Left ventricle myocardium superior (tissue), 1 donor: ENCODE measurements at places on chromosomes 2 and 18. TPM values are rescaled to one million over a fixed set of nuclear protein-coding genes. Genes with fewer than 3 reads are reported as not detected.

The GPN1 gene
- 20.1 TPM for total RNA-seq

DNA sequence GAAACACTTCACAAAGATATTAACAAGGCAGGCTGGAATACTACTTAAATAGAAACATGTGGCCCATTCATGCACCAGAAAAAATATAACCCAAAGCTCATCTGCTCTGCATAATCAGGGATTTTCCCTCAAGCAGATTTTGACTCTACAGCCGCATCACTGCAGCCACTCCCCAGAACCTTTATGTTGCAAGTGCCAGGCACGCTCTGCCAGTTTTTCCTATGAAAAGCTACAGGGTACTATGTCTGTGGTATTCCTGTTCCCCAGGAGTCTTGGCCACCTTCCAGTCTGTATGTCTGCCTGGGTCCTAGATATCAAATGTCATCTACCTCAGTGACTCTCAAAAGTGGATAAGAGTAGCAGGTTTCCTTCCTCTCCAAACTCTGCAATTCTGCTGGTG is 3.8 kb downstream of the COA5 start:
- no peak for DNase-seq

DNA sequence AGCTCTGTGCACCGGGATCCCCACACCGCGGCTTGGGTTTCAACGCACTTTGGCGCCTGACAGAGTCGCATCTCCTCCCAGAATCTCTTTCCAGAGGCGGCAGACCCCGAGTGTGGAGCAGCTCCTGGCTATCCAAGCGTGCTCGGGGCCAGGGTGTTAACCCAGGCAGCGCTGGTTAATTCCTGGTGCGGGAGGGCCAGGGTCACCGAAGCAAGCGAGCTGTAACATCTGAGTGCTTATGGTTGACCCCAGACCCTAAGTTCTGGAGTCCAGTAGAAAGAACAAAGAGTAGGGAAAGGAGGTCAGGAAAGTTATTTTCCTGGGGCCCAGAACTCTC is 566 bp upstream of the OSR1 start:
- no peak for DNase-seq

The IL1F10 gene
- total RNA-seq: not detected

DNA sequence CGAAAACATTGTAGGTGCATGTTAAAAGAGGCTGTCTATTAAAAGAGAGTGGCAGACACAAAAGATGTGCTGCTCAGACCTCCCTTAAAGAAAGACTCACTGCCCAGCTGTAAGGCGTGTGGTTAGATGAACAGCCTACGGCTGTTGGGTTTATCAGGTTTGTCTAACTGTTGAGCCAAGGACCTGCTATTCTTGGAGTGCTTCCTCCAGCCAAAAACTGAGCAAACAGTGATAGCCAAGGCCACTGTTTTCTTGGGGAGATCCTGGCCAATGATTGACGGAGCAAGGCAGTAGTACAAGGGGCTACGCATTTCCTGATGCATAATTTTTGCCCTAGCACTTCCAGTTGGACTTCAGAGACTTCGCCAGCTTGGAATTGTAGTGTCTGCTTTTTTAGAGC is 1.4 kb upstream of the RAB3GAP1 start:
- no peak for DNase-seq

GRCh38 chr18:57737400-57738060 is 65.6 kb downstream of the ATP8B1 start:
- DNase-seq: peak; percentile 67

The GCG gene
- not detected for total RNA-seq

The UBE2E3 gene
- 57.5 TPM for total RNA-seq

DNA sequence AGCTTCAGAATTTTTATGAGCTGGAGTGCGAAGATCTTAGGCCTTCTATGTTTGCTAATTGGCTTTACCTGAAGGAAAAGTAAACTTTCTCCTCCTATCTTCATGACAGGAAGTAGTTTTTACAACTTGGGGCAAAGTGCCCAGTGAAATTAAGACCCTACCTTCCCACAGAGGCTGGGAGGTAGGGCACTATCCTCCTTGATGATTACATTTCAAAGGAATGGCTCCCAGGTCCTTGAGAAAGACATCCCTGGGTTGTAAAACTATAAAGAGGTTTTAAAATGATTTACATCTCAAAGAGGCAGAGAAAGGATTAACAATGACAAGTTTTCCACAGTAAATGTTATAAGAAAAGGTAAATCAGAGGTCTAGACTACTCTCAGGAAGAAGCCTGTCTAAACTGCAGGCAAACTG is 155.8 kb downstream of the CDH7 start:
- DNase-seq: no peak

- DNase-seq: no peak
Observed at GRCh38 chr2:64563436-64563938, 39.4 kb downstream of the AFTPH start.

DNA sequence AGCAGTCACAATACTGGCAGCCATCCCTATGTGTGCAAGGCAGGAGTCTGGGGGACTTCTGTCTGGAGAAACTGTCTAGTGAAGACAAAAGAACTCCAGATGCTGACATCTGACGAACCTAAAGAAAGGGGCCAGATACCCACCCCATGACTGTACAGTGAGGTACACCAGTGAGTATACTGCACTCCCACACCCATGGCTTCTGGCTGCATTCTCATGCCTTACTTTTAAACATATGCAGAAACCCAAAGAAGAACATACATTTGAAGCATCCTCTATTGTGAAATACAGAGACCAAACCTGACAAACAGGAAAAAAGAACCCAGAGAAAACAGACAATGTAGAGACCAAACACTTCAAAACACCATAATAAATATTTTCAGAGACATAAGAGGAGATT is 102.2 kb downstream of the ACTR3 start:
- no peak for DNase-seq
